ENCODE measurements at places on chromosomes 6 and 20. TPM values are rescaled to one million over a fixed set of nuclear protein-coding genes. Genes with fewer than 3 reads are reported as not detected.

Gene AVP
- not detected for total RNA-seq

Gene PPP1R16B
- total RNA-seq = 0.12 TPM

Gene ANKRD6
- 1.3 TPM for total RNA-seq

Gene BTN1A1
- 0.03 TPM for total RNA-seq

Gene C20orf173
- not detected for total RNA-seq

Gene RALY
- 156 TPM for total RNA-seq
